ENCODE measurements at places on chromosomes 5 and 9.

DNA sequence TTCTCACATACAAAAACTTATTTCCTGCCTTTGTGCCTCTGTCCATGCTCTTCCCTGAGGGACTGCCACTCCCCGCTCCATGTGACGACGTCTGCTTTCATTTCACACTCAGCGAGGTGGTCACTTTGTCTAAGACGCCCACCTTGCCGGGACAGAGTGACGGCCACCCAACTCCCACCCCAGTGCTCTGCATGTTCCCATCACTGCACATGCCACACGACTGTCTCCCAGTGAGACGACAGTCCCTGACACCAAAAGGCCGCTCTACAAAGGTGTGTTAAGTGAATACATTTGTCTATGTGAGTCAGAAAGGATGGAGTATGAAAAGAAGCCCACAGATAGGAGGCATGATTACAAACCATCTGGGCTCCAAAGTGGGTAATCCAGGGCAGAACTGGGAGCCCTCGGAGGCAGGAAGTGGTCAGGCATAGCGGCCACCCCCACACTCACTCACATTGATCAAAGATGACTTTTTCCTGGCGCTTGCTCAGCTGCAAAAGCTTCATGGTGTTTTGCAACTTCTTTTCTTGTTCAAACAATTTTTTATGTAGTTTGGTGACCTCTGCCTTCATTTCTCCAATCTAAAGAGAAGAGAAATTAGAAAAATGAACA lies 185.8 kb downstream of the CDK5RAP2 start:
- no peak for DNase-seq

DNA sequence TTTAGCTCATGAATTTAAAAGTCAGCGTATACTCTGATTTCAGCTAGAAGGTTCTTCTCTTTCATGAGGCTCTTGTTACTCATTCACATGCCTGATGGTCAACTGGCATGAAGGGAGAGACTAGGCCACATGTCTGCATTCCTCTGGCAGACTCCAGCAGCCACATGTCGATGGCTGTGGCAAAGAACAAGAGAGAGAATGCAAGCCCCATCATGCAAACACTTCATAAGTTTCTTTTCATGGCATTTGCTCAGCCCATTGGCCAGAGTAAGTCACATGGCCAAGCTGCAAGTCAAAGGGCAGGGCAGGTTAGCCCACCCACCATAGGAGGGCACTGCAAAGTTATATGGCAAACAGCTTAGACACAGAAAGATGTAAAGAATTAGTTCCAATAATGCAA lies 5.4 kb downstream of the KCNV2 start:
- no peak for DNase-seq

- DNase-seq: no peak
Observed at GRCh38 chr5:23507278-23507685, at the start of gene PRDM9. TSS of gene PRDM9 (plus strand) at chr5:23507609. CDS start at chr5:23509034, 1,425 bp downstream.

DNA sequence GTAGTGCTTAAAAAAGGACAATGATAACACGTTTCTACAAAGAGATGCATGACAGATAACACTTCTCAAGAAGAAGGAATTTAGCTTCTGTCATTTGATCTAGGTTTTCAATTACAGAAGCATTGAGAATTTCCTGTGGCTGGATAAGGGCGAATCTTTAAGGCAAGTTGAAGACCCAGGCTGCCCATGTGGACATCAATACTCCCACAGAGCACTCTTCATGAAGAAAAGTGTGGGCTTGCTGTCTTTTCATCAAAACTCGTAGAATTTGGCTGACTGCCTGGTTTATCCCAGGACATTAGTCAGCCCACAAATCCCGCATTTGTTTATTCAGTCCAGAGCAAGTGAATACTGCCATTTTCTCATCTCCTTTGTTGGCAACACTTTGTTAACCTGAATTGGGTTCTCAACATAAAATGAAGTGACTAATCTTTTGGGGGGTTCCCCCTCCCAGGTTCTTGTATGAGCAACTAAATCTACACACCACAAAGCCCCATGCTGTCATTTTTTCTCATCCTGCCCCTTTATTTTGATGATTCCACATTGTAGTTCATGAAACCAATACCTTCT lies 43.4 kb upstream of the CDKN2B start:
- DNase-seq: no peak

GRCh38 chr5:77003246-77003645 lies 27.0 kb upstream of the AGGF1 start:
- DNase-seq: no peak

DNA sequence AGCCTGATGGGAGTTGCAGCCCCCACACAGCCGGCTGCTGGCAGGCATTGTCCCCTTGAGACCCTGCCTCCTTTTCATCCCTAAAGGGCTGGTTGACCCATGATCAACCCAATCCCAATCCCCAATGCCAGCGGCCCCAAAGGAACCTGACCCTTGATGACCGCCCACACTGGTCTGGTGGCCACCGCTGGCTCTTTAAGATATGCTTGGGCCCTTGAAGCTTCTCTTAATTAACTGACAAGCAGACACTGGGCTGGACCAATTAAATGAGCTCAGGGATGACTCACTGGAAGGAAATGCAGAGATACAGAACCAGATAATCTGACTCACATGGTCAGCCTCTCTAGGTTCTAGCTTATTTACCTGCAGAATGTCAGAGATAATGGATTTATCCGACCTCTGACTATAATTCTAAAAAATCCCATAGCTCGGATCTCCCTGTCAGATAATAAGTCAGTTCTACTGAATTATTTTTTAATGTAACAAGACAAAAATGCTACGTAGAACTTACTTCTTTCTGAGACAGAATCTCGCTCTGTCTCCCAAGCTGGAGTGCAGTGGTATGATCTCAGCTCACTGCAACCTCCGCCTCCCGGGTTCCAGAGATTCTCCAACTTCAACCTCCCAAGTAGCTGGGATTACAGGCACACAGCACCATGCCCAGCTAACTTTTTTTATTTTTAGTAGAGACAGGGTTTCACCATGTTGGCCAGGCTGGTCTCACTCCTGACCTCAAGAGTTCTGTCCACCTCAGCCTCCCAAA lies 11.1 kb upstream of the MLANA start:
- no peak for DNase-seq

- no peak for DNase-seq
Observed at GRCh38 chr5:7789567-7789966, 61.4 kb downstream of the CFAP90 start.

DNA sequence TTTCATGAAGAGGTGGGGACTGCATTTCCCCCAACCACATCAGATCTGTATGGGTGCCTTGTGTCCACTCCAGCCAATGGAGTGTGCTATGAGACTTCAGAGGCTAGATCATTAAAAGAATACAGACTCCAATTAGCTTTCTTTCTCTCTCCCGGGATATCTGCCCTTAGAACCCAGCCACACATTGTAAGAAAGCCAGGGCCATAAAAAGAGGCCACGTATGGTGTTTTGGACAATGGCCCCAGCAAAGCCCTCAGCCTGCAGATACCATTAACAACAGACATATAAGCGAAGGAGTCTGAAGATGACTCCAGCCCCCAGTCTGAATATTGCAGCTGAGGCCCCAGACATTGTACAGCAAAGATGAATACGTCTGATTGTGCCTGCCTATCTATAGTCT lies 21.5 kb downstream of the IL6ST start:
- DNase-seq: no peak

- DNase-seq: no peak
Observed at GRCh38 chr5:33762859-33763258, 128.9 kb downstream of the ADAMTS12 start.

DNA sequence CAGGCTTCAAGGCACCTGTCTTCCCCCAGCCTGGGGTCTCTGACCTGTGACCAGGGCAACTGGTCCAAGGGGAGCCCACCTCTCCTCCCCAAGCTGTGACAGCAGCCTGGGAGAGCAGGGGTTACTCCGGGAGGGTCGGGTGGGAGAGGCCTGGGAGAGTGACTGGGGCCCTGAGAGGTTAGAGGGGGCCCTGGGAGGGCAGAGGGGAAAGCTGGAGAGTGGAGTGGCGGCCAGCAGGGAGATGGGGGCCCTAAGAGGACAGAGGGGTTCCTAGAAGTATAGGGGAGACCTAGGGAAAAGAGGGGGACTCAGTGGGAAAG lies 302 bp downstream of the LCN9 start:
- DNase-seq: no peak

DNA sequence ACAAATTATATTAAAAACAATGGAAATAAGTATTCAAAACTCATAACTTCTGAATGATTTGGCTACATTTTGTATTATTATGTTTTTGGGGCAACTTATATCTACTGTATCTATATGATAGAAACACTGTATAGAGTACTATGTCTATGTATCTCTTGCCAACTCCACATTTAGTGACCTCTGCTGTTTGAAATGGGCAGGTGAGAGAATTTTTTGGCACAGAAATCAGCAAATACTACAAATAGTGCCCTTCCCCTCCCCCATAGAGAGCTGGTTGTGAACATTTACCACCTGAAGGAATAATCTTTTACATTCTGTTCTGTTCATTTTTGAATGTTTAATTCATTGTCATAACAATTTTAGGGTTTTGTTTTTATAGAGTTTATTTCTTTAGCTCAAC lies 545.3 kb downstream of the PDE4D start:
- no peak for DNase-seq

GRCh38 chr9:115665519-115665918 lies 488.1 kb upstream of the PAPPA start:
- no peak for DNase-seq
